ENCODE measurements at places on chromosomes 6 and 20.
A peak's percentile ranks its signal among the peaks of the same experiment; 100 is the strongest.

- DNase-seq, result peak; percentile 51
Measured at GRCh38 chr20:36339646-36340592, 33.8 kb downstream of the DLGAP4 start.

- DNase-seq, result no peak
Measured at GRCh38 chr6:3885262-3886036, 36.3 kb downstream of the FAM50B start.

DNA sequence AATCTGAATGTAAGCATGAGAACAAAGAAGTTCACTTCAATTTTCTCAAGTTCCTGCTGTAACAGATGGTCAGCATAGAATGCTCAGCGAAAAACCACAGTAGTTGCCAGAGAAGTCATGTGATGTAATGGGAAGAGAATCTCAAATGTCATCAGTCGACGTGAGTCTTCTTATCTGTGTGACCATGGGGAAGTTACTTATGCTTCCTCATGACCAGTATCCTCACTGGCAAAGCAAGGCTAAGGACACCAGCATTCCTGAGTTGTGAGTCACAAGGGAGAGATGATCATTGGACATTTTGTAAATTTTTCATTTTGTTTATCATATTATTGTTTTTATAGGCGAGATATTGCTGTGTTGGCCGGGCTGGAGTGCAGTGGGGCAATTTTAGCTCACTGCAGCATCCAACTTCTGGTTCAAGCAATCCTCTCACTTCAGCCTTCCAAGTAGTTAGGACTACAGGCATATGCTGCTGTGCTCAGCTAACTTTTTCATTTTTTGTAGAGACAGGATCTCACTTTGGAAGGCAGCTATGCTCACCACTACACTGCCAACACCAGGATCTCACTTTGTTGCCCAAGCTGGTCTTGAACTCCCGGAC, 21.9 kb downstream of the SGK1 start:
- DNase-seq, result no peak

DNA sequence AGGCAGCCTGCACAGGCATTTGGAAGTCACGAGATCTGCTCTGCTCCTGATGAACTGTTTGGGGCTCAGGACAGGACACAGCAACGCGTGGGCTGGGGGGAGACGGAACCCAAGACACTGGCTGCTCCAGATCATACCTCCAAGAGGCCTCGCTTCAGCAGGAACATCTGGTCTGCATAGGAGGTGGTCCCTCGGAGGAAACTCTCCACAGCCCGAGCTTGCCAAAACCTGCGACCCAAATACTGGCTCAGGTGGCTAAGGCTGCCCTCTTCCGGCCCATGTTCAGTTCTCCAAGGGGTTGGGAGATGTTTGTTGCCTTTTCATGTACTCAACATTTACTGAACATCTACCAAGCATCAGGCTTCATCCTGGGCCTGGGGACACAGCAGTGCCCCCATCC, 51.7 kb downstream of the MYH7B start:
- no peak for DNase-seq

DNA sequence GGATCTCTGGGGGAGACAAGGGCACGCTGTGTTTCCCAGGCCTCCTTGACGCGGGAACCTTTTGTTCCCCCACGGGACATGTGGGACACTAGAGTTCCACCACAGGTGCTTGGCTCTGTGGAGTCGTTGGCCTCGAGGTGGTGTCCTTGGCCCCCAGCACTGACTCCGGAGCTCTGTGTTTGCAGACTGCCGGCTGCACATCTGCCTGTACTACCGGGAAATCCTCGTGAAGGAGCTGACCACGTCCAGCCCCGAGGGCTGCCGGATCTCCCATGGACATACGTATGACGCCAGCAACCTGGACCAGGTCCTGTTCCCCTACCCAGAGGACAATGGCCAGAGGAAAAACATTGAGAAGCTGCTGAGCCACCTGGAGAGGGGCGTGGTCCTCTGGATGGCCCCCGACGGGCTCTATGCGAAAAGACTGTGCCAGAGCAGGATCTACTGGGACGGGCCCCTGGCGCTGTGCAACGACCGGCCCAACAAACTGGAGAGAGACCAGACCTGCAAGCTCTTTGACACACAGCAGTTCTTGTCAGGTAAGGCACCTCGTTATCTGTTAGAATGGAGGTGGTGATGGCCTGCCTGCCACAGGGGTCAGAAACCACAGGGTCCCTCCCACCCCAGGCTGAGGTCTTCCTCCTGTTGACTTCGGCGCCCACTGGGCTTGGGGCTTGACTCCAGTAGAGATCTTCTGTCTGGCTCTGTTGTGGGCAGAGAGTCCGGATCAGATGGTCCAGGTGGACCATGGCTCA, 9.9 kb downstream of the IRF4 start:
- DNase-seq, result peak; percentile 35

DNA sequence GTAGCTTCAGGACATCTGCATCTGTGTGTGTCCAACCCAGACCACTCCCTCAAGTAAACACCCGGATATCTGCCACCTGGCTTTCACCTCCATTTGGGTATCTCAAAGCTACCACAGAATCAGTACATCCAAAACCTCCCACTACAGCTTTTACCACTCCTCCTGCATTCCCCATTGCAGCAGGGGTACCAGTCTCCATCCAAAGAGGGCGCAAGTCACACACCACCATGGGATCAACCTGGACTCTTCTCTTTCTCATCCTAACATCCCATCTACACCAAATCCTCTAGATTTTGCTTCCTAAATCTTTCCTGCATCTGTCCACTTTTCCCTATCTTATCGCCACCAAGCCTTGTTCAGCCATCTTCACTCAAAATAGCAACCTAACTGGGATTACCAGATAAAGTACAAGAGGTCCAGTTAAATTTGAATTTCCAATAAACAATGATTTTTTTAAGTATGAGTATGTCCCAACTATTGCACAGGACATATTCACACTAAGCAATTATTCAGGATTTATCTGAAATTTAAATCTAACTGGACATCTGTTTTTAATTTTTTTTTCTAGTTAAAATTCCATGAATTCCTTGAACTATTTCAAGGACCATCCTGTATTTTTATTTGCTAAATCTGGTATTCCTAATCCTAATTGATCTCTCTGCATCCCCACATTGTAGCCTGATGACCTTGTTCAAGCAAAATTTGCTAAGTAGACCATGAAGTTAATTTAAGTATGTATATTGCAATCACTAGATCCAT, 164.3 kb upstream of the MLN start:
- DNase-seq, result no peak

GRCh38 chr6:150732765-150733539, 132.6 kb upstream of the MTHFD1L start:
- DNase-seq, result no peak

- no peak for DNase-seq
Measured at GRCh38 chr6:82095091-82095490, 152.5 kb downstream of the IBTK start.

DNA sequence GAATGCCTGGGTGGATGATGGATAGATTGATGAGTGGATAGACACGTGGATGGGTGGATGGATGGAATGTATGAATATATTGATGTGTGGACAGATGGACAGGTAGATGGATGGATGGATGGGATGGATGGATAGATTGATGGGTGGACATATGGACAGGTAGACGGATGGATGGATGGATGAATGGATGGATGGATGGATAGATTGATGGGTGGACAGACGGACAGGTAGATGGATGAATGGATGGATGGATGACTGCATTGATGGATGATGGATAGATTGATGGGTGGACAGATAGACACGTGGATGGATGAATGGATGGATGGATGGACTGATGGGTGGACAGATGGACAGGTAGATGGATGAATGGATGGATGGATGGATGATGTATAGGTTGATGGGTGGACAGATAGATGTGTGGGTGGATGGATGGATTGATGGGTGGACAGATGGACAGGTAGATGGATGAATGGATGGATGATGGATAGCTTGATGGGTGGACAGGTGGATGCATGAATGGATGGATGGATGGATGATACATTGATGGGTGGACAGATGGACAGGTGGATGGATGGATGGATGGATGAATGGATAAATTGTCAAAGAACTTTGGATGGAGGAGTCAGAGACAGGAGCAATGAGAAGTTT, 171.4 kb upstream of the AFDN start:
- DNase-seq, result no peak

DNA sequence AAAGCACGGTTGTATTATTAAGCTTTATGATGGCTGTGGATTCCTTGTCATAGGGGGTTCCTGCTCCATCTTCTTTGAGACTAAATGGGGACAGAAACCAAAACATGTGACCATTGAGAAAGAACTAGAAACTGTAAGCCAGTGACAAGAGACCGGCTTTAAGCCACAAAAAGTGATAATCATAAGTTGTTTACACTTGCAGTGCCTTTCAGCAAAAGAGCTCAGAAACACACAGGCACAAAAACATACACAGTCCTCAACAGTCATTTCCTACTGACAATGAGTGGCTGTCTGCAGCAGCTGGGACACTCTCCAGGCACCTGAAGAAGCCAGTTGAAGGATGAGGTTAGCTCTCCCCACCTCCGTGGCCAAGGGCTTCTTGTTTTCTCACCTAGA, 20.0 kb upstream of the UBE2J1 start:
- DNase-seq, result no peak

DNA sequence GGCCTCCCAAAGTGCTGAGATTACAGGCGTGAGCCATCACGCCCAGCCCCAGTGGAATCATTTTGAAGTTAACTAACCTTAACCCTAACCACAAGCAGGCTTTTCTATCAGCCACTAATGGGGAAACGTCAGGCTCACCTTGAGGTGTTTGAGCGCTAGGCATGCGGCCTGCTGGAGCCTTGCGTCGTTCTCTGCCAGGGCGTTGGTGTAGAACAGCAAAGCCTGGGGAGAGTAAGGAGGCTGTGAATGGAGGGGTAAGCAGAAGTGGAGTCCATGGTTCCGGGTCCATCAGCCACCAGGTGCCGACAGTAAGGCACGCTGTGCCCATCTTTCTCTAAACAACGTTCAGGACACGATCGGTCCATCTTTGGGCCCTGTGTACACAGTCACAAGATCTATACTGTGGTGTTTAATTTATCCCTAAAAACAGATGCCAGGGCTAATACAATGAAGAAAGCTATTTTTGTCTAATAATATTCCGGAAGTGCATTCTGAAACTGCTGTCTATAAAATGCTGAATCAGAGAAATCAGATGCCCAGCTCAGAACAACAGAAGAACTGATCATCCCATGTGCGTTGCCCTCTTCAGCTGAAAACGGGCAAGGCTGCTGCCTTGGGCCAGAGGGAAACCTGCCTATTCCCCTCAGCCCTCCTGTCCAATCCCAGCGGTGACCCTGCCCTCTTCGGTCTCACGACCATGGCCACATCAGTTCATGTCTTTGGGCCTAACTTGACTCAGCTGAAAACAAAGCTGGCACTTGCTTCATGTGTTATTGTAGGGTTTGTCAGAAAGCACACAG, 79.6 kb downstream of the PTPN1 start:
- DNase-seq, result no peak

GRCh38 chr6:127302728-127303660, 36.3 kb downstream of the RNF146 start:
- peak; percentile 47 for DNase-seq

DNA sequence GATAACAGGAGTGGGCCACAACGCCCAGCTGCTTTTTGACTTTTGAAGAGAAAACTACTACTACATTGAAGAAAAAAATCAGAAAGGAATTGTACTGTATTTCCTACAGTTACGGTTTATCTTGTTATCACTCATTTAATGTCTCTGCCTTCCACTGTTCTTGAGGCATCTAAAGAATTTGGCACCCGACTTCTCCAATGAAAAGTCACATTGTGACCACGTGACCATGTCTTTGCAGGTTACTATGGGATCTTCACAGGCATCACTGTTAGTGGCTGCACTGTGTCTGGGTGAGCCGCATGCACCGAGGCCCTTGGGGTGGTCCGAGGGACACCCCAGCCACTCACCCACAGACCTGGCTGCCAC, 26.8 kb downstream of the RRBP1 start:
- no peak for DNase-seq

DNA sequence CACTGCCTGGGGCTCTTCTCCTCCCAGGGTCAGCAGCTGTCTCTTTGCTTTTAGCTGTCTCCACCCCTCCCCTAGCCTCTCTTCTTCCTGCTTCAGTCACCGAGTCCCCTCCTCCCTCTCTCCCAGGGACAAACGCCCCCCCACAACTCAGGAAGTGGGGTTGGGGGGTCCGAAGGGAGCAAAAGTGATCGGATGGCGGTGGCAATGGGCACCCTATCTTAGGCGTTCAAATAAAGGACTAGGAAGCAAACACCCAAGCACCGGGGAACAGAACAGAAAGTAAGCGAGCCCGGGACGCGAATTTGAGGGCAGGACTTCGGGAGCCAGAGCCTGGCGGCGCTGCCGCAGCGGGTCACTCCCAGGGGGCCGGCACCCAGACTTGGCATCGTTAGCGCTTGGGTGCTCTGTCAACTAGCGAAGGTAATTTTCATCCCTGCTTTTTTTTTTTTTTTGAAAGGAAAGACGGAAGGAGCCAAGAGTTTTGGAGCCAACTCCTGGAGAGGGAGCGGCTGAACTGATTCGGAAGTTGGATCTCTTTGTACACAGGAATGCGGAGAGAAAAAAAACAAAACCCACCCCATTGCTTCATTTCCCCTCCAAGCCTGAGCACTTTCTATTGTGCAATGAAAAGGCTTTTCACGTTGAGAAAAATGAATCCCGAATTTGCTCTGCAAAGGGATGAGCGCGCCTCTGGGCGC, 815 bp upstream of the ITPR3 start:
- DNase-seq, result peak; percentile 54

- DNase-seq, result no peak
Measured at GRCh38 chr20:64090165-64090564, 6.0 kb upstream of the LKAAEAR1 start.

DNA sequence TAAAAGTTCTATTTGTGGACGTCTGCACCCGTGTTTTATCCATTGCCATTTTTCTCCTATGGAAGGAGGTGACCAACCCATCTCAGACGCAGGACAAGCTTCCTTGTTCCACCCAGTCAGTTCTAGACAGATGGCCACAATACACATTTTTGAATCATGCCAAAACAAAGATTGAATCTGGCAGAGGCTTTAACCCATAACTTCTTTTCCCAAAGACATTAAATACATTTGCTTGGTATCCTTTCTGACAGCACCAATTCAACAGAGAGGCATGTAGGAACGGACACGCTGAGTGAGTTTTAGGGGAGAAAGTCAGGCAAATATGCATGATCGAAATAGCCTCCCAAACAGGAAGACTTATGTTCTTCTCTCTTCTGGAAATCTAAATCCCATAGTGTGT, 552.7 kb upstream of the AGPAT4 start:
- DNase-seq, result no peak

GRCh38 chr6:126628125-126628524, 288.2 kb downstream of the CENPW start:
- no peak for DNase-seq

- DNase-seq, result no peak
Measured at GRCh38 chr6:33668914-33669313, 42.6 kb downstream of the UQCC2 start.

All from stimulated activated CD8-positive, alpha-beta memory T cell treated with anti-CD3 and anti-CD28 coated beads, Interleukin-4, amount 100 ng/mL, for 48 hours (primary cell).